Fibroblast of skin of right quadriceps (primary cell): ENCODE measurements at places on chromosomes 2 and 18.

- peak; percentile 60 for DNase-seq
Observed at GRCh38 chr2:184304006-184304405, 294.3 kb upstream of the ZNF804A start.

DNA sequence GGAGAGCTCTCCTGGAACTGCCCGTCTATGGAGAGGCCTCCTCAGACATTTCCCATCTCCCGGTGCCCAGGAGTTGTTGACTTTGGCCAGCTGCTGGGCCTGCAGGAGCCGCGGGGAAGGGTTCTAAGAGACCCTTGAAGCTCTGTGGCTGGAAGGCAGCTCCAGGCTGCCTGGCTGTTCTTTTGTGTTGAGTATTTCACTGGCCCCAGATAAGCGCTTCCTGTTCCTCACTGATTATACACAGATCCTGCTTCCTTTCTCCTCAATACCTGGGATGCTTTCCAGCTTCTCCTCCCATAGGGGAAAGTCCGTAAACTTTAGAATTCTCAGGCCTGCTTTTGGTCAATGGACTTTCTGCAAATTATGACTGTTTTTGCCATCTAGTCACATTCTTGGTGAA, 57.8 kb downstream of the TGOLN2 start:
- no peak for DNase-seq

GRCh38 chr18:6994771-6995430, 122.7 kb downstream of the LAMA1 start:
- DNase-seq = no peak

GRCh38 chr2:46438794-46439193, 40.6 kb upstream of the TMEM247 start:
- no peak for DNase-seq

GRCh38 chr2:29374823-29375222, 259.6 kb downstream of the CLIP4 start:
- no peak for DNase-seq

DNA sequence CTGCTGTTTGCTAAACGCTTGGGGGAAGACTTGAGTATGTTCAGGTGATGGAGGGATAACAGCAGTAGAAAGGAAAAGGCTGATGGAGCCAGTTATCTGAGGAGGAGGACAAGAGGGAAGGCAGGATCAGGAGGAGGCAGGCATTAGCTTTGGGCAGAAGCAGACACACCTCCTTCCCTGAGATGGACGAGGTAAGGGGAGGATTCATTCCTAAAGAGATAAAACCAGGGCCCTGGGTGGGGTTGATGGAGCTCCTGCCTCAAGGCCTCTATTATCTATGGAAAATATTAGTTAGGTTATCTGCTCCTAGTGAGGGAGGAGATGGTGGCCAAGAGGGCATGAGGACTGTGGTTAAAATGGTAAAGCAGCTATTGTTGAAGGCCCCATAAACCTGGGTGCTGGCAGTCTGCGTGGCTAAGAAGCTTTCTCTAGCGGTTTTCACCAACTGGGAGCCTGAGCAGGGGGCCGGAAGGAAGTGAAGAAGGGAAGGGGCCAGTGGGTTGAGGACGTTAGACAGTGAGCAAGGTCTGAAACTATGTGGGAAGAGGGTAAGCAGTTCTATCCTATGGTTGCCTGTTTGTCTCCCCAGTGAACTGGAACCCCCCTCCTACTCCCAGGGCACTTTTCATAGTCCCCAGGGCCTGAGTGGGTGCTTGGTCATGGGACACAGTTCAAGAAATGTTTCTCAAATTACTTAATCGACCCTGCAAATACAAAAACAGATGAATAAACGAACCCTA, 56.6 kb upstream of the HK2 start:
- DNase-seq = no peak

GRCh38 chr2:217954469-217954868, 48.3 kb downstream of the TNS1 start:
- DNase-seq = no peak

- DNase-seq = peak; percentile 5
Observed at GRCh38 chr18:29874519-29875098, 1167.9 kb downstream of the DSC3 start.

GRCh38 chr2:119710281-119710680, 31.3 kb downstream of the TMEM177 start:
- DNase-seq = no peak

DNA sequence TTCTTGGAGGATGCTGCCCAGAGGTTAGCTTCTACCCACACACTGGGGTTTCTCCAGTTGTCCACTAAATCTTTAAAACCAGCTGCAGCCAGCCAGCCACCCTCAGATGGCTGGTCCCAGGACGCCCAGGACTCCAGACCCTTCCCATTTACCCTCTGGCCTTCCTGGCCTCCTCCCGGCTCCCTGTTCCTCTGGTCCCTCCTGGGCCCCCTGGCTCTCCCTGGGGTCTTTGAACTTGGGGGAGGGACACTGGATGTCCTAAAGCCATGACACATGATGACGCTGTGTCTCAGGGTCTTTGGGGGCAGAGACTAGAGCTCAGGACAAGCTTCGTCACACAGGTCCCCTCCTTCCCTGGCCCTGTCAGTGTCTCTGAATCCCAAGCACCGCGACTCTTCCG, 201.1 kb upstream of the HDAC4 start:
- no peak for DNase-seq

DNA sequence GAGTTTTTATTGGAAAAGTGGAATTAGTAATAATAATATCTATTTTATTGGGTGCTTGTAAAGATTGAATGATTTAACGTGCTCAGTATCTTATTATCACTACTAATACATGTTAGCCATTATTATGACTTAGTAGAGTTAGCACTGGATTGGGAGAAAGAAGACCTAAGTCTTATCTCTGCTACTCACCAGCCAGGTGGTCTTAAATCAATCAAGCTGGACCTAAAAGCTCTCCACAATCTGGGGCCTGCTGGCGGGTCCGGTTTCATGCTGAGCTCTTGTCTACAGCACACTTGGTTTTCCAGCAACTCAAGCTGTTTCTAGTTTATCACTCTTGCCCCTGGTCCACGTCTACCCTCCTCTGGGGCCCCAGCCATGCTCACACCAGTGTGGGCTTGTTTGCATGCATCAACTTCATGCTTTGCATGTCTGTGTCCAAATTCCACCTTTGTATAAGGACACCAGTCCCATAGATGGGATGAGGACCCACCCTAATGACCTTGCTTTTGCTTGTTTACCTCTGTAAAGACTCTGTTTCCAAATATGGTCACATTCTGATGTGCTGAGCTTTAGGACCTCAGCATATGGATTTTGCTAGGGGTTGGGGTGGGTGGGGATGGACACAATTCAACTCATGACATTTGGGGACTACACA, 363.1 kb downstream of the LPIN1 start:
- no peak for DNase-seq

DNA sequence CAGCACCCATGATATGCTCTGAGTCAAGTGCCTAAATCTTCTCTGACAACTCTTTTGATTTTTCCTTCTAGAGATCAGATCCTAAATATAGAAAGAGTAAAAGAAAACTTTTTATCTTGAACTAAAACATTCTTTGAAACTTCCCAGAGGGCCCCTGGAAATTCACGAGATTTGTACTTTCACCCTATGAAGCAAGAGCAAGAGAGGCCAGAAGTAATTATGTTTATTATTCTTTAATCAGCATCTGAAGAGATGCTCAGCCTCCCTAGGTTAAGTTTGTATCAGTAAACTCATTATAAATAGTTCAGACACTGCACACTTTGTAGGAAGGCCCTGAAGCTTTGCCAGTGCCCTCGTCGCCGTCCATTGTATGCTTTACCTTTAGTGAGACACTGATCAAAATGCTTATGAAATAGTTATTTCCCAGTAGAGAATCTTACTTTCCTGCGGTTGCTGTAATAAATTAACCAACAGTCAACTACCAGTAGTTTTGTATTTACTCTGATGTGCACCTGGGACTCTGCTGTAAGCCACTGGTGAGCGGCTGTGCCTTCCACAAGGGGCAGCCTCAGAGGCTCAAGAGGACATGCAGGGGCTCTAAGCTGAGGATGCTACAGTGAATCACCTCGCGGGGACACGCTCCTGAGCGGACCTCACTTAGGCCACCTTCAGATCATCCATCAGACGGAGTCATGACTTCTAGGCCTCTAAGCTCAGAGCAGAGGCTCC, 71.9 kb downstream of the BIN1 start:
- DNase-seq = no peak

DNA sequence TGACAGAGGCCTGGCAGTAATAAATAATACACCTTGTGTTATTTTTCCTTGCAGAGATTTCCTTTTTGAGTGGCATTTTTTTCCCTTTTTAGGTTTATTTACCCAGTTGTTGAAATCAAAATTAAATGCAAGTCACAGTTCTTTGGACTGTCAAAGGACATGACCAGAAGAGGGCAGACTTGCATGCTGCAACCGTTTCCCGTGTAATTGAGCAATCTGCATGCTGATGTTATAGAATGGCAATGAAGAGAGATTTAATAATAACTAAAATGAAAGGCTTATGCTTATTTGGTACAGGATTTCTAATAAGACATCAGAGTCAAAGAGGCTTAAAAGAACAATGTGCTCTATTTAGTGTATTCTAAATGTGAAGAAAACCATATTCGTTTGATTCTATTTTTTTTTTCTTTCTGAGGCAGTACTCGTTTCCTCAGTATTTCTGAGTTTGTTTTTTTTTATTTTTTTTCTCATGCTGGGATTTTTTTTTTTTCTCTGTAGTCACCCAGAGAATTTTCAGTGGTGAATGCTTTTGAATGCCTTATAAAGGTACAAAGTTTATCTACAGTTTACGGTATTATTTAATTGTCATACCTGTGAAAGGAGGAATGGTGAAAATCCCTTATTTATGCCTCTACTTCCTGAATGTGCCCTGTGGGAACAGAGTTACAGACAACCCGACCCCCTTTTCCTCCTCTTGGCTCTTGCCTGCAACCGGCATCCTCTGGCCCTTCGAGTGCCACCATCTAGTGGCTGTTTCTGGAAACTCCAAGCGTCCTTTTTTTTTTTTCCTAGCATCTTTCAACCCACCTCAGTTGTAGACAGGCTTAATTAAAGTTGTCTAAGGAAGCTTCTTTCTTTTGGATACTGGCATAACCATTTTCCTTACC, 368.5 kb downstream of the LRRTM1 start:
- DNase-seq = peak; percentile 67

GRCh38 chr2:68997401-68997800, 15.6 kb upstream of the ANTXR1 start:
- DNase-seq = no peak

DNA sequence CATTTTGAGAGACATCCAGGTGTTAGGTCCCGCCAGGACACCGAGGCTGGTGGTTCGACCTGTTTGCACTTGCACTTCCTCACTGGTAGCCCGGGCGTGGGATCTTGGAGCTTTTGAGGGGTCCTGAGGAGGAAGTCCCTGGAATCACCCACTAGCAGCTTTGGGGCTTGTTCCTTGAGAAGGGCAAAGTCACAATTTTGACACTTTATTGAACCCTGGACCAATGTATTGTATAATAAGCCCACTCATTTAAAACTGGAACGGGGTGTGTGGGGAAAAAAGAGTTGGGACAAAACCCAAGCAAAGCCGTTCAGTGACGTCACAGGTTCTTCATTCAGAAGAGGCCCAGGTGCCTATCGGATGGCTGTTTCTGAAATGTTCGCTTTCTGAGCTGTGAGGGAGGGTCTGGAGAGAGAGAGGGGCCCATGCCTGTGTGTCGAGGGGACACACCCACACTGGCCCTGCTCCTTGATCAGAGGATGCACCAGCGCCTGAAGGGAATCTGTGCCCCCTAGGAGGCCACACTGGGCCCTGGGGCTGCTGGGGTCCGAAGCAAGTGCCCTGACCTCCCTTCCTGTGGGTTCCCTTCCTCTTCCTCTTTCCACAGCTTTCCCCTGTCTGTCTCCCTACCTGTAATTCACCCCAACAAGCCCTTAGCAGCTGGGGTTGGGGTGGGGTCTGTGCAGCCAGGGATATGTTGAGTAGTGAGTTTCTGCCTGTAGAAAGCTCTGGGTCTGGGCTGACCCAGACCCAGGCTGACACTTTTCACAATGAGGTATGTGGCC, 2.6 kb downstream of the LPIN1 start:
- DNase-seq = no peak

DNA sequence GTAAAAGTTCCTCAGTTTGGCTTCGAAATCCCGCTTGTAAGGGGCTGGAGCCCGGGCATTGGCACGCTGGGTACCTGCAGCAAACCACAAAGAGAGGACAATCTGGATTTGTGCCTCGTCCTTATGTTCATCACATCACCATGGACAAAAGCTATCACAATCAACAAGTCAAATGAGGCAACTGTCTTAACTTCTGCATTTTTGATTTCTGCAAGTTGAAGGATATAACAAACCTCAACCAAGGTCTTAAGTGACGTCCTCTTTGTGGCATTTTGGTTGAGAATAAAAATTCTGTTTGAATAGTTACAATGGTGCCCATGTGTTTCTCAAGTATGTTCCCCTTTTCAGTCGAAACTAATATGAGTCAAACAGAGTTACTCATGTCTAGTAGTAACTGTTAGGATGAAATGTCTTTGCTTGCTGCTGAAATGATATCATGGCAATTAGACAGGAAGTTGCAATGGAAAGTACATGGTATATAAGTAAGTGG, 70.8 kb upstream of the STK17B start:
- DNase-seq = peak; percentile 49

GRCh38 chr2:134912361-134912760, 6.3 kb upstream of the CCNT2 start:
- peak; percentile 43 for DNase-seq

DNA sequence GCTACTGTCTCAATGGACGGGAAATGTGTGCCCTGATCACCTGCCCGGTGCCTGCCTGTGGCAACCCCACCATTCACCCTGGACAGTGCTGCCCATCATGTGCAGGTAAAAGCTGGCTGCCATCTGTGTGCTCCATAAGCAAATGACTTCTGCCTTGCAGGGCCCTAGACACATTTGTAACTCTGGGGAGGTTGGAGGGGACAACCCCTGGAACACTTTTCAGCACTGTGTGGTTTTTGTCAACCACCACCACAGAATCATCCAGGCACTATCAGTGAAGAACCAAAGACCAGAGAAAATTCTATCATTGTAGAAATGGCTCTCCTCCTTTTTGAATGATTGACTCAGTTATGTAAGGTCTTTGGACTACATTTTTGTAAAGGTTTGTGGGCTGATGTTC, 84.3 kb downstream of the FEZ2 start:
- no peak for DNase-seq

- no peak for DNase-seq
Observed at GRCh38 chr2:113406114-113406513, 31.4 kb upstream of the ZNG1B start.

DNA sequence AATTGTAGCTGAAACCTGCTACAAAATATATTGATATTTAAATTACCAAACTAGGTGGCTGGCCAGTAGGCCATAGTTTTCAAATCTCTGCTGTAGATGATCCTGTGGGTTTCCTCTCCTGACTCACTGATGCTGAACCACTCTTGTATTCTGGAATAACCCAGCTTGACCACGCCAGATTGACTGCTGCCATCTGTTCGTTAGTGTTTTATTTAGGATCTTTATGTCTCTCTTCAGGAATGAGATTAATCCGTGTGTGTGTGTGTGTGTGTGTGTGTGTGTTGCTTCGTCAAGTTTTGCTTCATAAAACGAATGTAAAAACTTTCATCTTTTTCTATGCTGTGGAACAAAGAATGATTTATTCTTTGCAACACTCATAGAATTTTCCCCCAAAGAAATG, 187.1 kb downstream of the DYSF start:
- no peak for DNase-seq

- no peak for DNase-seq
Observed at GRCh38 chr2:122515731-122516290, 760.4 kb downstream of the TSN start.
